ENCODE measurements at places on chromosomes 6 and 20.

GRCh38 chr20:25032065-25032477 is 25.9 kb downstream of the ACSS1 start:
- DNase-seq, result no peak

- DNase-seq, result no peak
Observed at GRCh38 chr6:108727966-108728730, 120.1 kb upstream of the ARMC2 start.

DNA sequence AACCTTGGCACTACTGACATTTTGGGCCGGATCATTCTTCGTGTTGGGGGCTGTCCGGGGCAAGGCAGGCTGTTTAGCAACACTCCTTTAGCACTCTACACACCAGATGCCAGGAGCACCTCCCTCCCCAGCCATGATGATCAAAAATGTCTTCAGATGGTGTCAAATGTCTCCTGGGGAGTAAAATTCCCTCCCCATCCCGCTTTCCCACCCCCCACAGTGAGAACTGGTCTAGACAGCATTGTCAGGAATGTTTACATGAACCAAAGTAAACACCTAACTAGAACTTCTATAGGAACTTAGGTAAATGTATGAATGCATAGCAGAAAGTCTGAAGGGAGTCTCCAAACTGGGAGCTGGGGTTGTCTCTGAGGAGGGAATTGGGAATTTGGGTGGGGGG is 70.0 kb upstream of the TOP1 start:
- DNase-seq, result no peak

DNA sequence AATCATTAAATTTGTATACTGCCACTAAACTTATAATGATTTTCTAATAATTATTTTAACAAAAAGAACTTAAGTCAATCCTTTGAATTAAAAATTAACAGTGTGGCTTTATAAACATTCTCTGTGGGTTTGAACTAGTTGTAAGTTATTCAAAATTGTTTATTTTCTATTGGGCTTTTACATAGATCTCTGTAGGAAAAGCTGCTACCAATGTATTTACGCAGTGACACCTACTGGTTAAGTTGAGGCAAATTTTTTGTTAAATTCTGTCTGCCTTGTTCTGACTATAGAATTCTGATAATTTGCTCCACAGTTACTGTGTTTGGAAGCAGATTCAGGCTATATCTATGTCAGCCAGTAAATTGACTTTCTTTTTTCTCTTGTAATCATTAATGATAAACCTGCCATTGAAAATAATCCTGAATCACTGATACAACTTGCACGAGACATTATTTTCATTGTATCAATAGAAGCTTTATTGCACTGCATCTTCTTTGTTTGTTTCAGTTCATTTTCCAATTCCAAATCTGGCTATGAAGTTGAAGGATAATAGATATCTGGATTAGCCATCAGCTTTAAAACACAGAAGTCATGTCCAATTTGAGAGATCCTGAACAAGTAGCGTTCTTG is 66.0 kb upstream of the UTRN start:
- no peak for DNase-seq

DNA sequence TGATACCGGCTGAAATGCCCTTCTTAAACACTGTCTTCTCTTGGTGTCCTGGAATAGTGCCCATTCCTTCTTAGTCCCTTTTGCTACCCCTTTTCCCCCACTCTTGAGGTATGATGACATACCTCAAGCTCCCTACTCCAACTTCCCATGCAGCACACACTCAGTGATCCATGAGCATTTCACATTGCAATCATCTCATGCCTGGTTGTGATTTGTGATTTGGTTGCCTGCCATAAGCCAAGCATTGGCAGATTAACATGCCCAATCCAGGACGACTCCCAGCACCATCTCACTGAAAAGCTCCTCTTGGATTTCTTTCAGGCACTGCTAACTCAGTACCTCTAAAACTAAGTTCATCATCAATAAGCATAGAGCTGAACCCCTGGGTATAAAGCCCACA is 14.7 kb upstream of the PTPRA start:
- no peak for DNase-seq

GRCh38 chr6:169169375-169169774 is 84.3 kb downstream of the THBS2 start:
- no peak for DNase-seq

DNA sequence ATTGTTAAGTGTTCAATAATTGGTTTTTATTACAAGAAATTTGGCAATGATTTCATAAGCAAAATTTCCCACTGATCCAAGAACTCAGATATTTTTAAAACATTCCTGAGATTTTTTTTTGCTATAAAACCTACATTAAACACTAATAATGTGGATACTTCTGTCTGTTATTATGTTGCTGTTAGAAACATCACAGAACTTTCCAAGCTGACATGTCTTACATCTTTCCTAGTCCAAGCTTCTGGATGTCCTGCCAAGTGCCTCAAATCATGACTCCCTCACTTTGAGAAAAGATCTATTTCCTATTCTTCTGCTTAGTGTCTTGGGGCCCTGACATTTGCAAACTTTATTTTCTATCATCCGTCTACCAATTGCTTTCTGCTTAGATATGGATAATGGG is 110.8 kb downstream of the RFPL4B start:
- no peak for DNase-seq

DNA sequence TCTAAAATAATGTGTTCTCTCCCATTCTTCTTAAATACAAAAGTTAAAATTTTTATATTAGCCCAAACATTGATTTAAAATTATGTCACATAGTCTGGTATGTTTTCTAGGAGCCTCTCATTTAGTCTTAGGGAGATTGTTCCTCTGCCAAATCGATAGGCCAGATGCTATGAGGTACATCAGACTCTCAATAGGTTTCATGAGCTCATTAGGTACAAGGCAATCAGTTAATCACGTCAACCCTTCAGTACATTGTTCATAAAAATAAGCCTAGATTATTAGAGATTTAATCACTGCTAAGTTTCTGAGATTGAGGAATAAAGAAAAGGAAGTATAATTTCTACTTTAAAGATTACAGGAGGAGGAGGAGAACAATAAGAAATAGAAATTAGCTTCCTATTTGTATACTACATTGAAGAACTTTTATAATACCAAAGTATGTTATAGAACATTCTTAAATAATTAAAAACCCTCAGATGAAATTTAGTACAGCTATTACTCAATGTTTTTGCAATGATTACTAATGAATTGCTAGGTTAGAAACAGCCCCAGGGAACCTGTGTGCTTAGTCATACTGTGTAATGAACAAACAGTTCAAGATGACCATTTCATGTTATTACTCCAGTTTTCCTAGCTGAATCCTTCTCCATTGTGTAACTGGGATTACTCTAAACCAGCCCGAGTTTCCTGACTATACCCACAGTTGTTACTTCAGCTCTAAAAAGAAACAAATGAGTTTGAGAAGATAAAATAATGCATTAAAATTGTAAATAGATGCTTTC is 117.0 kb downstream of the BMP5 start:
- no peak for DNase-seq
